HepG2 (cell line): ENCODE measurements at places on chromosomes 4 and X. TPM values are rescaled to one million over a fixed set of nuclear protein-coding genes. Genes with fewer than 3 reads are reported as not detected.

The DCAF4L1 gene
- 0.03 and 0.05 TPM in 2 replicates for polyA plus RNA-seq

The ENPP6 gene
- polyA plus RNA-seq, result not detected in 2 replicates

The CCNB3 gene
- polyA plus RNA-seq, result 0.07 TPM in 1 of 2 replicates, not detected in the other

The UGT2B10 gene
- 91.0 and 107 TPM in 2 replicates for polyA plus RNA-seq

The MXRA5 gene
- polyA plus RNA-seq, result not detected in 2 replicates

The XAGE2 gene
- not detected in 2 replicates for polyA plus RNA-seq

The DGAT2L6 gene
- not detected in 2 replicates for polyA plus RNA-seq

The PQBP1 gene
- polyA plus RNA-seq, result 58.1 and 66.9 TPM in 2 replicates
